Pancreas (tissue), 10 donors: ENCODE measurements at places on chromosomes 11 and 22. TPM values are rescaled to one million over a fixed set of nuclear protein-coding genes. Genes with fewer than 3 reads are reported as not detected.

DNA sequence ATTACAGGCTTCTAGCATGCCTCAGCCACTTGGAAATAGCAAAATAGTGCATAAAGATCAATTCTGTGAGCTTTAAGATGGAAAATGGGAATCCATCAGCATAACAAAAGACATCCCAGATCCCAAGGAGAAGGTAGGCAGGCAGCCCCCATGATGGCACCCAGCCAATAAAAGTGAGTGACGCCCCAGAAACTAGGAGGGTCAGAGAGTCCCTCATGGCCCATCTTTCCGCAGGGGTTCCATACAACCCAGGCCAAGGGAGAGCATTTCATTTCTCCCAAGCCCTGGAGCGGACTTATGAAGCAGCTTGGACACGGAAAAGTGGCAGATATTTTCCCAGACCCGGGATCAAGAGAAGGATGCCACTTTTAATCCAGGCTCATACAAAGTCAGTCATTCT is 93.3 kb downstream of the ZC3H12C start:
- H3K36me3 ChIP-seq: no peaks in the 10 kb centered on the region
- no peak overlapping the region for H3K27ac ChIP-seq
- H3K4me3 ChIP-seq: no peak overlapping the region
- DNase-seq: no peak
- no peaks in the 10 kb centered on the region for H3K27me3 ChIP-seq
- H3K4me1 ChIP-seq: peaks cover 11% of the 10 kb centered on the region

DNA sequence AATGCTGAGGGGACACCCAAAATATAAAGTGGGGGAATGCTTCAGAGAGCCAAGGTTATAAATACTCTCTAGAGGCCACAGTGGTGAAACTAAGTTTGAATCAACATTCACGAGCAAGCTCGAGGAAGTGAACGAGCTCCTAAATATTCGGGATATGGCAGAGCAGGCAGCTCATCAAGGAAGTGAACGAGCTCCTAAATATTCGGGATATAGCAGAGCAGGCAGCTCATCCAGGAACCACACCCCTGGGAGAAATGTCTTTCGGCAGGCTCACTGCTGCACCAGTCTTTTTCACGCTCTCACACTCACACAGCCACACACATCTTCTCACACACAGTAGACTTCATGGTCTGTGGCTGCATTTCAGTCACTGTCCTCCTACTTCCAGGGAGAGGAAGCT is 787.5 kb downstream of the OPCML start:
- no peaks in the 10 kb centered on the region for H3K27me3 ChIP-seq
- H3K4me1 ChIP-seq: no peaks in the 10 kb centered on the region
- H3K4me3 ChIP-seq: no peak overlapping the region
- H3K27ac ChIP-seq: no peak overlapping the region

Gene MSANTD2
- polyA plus RNA-seq: 11.7 TPM

DNA sequence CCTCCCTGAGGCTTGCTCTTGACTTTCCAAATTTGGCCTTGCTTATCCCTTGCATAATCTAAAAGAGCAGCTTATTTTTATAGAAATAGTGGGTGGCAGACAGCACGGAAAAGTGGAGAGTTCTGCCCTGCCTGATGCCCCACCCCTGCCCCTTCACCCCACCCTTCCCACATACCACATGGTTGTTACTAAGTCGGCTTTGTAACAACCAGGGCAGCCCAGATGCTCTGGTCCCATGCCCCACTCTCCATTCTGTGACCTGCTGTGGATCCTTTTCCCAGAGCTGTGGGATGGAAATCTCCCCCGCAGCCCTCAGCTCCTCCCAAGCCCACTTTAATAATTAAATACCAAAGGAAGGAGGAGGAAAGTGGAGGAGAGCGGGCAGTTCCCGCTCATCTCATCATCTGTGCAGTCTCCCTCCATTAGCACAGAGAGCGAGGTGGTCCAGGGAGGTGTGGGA is 10.9 kb downstream of the MRGPRF start:
- no peaks in the 10 kb centered on the region for H3K4me1 ChIP-seq
- no peak overlapping the region for H3K27ac ChIP-seq
- no peaks in the 10 kb centered on the region for H3K27me3 ChIP-seq
- DNase-seq: no peak
- H3K36me3 ChIP-seq: no peaks in the 10 kb centered on the region
- no peak overlapping the region for H3K4me3 ChIP-seq

DNA sequence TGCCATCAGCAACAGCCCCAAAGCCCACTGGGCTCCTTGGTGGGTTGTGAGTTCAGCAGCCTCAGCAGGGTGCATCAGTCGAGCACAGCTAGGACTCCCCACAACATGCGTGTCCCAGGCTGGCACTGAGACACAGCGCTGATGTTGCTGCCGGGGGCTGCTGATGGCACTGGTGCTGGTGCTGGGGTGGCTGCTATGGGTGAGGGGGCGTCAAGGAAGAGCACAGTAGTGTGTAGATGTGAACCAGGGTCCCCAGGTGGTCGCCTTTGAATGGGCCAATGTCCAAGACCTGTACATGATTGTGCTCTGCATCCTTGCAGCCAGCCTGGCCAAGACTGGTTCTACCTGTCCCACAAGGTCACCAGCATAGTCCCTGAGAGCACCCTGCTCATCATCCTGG is 121.3 kb upstream of the SERPIND1 start:
- no peaks in the 10 kb centered on the region for H3K27me3 ChIP-seq
- H3K27ac ChIP-seq: no peak overlapping the region
- H3K4me1 ChIP-seq: no peaks in the 10 kb centered on the region
- H3K4me3 ChIP-seq: no peak overlapping the region
- no peaks in the 10 kb centered on the region for H3K36me3 ChIP-seq

Gene FJX1
- 4.6 TPM for polyA plus RNA-seq
